ENCODE measurements at places on chromosomes 6 and 20. TPM values are rescaled to one million over a fixed set of nuclear protein-coding genes. Genes with fewer than 3 reads are reported as not detected.

Gene MRAP2
- not detected for total RNA-seq

Gene ZKSCAN4
- 11.1 TPM for total RNA-seq

Gene RIPPLY2
- not detected for total RNA-seq

Gene ARMH2
- 3.1 TPM for total RNA-seq
